NCI-H187 (cell line): ENCODE measurements at places on chromosomes 16 and 17.

DNA sequence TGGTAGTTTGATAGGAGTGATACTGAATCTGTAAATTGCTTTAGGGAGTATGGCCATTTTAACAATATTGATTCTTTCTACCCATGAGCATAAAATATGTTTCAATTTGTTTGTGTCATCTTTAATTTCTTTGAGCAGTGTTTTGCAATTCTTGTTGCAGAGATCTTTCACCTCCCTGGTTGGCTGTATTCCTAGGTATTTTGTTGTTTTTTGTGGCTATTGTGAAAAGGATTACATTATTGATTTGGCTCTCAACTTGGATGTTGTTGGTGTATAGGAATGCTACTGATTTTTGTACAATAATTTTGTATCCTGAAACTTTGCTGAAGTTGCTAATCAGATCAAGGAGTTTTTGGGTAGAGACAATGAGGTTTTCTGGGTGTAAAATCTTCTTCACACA lies 3.2 kb downstream of the KRTAP9-9 start:
- no peak for DNase-seq

DNA sequence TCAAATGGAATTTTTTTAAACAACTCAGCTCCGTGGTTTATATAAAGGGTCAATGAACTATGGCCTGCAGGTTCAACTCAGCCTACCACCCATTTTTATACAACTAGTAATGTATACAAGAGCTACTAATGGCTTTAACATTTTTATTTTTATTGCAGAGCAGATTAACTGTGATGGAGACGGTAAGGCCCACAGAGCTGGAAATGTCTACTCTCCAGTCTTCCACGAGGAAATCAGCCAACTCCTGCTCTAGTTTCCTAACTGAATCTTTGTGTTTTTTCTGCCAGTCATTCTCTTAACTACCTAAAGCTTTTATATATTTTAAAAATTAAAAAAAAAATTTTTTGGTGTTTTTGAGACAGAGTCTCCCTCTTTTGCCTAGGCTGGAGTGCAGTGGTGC lies 385.1 kb upstream of the MAF start:
- no peak for DNase-seq

DNA sequence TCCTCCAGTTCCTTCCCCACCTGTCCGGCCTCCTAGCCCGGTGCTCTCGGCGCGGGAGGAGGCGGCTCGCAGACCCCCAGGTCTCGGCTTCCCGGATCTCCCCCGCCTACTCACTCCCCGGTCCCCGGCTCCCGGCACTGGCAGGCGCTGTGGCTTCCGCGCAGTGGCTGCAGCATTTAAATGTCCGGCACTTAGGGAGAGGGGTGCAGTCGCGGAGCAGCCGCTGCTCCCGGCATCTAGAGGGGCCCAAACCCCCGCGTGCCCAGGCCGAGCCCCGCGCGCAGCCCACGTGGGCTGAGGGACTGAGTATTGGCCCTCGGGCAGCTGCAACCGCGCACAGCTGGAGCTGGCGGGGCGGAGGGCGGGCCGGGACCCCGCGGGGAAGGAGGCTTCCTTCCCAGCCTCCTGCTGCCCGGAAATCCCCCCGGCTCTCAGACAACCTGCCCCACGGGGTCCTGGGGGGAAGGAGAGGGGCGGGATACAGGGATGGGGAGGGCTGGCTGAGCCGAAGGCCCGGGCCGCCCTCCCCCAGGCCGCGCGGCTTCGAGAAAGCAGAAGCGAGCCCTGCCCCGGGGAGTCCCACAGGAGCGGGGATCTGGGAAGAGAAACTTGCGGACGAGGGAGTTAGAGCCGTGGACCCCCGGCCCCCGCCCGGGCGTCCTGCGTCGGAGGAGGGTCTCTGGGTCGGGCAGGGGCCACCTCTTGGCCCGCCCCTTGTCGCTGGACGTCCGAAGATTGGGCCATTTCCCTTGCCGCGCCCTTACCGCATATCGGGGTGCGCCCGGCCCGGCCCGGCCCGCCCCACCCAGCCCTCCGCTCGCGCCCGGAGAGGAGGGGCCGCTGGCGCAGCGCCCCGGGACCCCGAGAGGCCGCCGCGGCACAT lies at the start of gene MMP25:
TSS of gene MMP25 (plus strand) at position 804 of the 883 bp plus-strand sequence. CDS start 357 bp downstream, outside the sequence.
- no peak for DNase-seq

- DNase-seq: no peak
Measured at GRCh38 chr16:19419698-19420075, 2.0 kb downstream of the TMC5 start.

DNA sequence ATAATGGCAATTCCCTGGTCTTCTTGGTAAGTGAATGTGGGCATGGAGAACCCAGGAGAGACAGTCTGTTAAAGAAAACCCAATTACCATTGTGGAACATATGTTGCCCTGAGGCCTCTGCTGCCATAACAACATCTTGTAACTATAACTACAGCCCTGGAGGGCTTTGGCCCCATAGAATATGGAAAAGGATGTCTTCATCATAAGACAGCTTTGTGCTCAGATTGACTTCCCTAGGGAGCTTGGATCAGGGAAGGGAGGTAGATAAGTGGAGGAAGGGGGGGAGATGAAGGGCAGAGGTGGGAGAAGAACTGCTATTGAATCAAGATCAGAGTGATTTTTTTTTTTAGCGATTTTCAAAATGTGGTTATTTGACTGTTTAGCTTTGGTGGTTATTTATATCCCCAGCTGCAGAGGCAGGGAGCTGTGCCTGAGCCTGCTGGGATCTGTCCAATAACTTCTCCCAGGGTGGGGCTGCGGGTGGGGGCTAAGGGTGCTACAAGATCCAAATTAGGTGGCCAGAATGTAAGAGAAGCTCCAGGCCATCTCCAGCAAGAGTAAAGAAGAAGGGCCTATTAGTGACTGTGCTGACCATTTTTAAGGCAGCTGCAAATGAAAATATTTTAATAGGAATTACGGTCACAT lies 5.3 kb upstream of the KAT7 start:
- DNase-seq: no peak

DNA sequence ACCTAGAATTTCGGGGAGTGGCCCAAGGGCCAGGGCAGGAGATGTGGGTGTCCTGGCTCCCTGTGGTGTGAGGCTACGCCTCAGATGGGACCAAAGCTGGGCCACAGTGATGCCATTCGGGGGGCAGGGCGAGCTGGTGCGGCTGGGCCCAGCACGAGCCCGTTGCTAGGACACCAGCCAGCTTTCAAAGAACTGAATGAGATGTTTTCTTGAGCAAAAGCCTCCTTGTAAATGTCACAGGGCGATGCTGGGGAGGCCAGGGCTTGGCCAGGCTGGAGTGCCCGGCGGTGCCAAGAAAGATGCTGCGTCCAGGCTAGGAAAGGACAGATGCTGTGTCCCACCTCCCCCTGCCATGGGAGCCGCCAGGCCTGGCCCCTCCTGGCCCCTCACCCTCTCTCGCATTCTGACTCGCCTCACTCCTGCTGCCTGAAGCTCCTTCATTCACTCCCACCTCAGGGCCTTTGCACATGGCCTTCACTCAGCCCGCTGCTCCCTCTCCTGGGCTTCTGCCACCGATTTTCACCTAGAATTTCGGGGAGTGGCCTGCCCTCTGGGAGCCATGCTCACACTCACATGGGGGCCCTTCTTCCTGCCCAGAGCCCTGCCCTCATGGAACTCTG lies 39.1 kb downstream of the CPNE2 start:
- no peak for DNase-seq

GRCh38 chr17:1779571-1780131 lies 17.8 kb downstream of the SERPINF1 start:
- DNase-seq: no peak

GRCh38 chr16:17518441-17518840 lies 47.7 kb upstream of the XYLT1 start:
- no peak for DNase-seq

- no peak for DNase-seq
Measured at GRCh38 chr16:79021991-79022630, 578.4 kb downstream of the MAF start.

GRCh38 chr17:76598004-76598439 lies 12.4 kb upstream of the ST6GALNAC2 start:
- no peak for DNase-seq

DNA sequence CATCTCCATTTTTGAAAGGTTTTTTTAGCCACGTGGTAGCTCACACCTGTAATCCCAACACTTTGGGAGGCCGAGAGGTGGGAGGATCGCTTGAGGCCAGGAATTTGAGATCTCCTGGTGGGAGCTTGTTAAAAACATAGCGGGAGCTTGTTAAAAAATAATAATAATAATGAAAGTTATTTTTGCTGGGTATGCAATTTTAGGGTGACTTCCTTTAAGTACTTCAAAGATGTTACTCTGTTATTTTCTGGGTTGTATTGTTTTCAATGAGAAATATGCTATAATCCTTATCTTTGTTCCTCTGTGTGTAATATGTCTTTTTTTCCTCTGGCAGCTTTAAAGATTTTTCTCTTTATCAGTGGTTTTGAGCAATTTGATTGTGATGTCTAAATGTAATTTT lies 48.1 kb downstream of the NLK start:
- DNase-seq: no peak
